Activated CD4-positive, alpha-beta T cell treated with anti-CD3 and anti-CD28 coated beads, Interleukin-2, amount 10 ng/mL, durations not matched to agents 7 days and 5 days (primary cell): ENCODE measurements at places on chromosomes 12 and 14. TPM values are rescaled to one million over a fixed set of nuclear protein-coding genes. Genes with fewer than 3 reads are reported as not detected.

The PMCH gene
- total RNA-seq = not detected

The SYT10 gene
- total RNA-seq = not detected

The ZDHHC22 gene
- not detected for total RNA-seq

The SDR9C7 gene
- not detected for total RNA-seq

The FOXG1 gene
- not detected for total RNA-seq

The TMED10 gene
- total RNA-seq = 175 TPM

The RASSF9 gene
- not detected for total RNA-seq

The COPZ1 gene
- 113 TPM for total RNA-seq

The TEX52 gene
- total RNA-seq = 0.35 TPM

The ESR2 gene
- total RNA-seq = not detected

The GABARAPL1 gene
- total RNA-seq = 6.3 TPM

The ASCL4 gene
- not detected for total RNA-seq

The SPIC gene
- total RNA-seq = not detected

The DNAL1 gene
- total RNA-seq = 5.0 TPM

The ACOT6 gene
- not detected for total RNA-seq

The CACNA2D4 gene
- total RNA-seq = 16.4 TPM

The SAMD4A gene
- 0.62 TPM for total RNA-seq

The DHRS2 gene
- 0.50 TPM for total RNA-seq

The DTX1 gene
- total RNA-seq = 0.15 TPM

The ACOT4 gene
- total RNA-seq = 1.4 TPM

The STYK1 gene
- total RNA-seq = 0.17 TPM

The CLECL1 gene
- 1.2 TPM for total RNA-seq

The RPL10L gene
- total RNA-seq = not detected

The CLEC1B gene
- not detected for total RNA-seq
